ENCODE measurements at places on chromosomes 5 and 9.

DNA sequence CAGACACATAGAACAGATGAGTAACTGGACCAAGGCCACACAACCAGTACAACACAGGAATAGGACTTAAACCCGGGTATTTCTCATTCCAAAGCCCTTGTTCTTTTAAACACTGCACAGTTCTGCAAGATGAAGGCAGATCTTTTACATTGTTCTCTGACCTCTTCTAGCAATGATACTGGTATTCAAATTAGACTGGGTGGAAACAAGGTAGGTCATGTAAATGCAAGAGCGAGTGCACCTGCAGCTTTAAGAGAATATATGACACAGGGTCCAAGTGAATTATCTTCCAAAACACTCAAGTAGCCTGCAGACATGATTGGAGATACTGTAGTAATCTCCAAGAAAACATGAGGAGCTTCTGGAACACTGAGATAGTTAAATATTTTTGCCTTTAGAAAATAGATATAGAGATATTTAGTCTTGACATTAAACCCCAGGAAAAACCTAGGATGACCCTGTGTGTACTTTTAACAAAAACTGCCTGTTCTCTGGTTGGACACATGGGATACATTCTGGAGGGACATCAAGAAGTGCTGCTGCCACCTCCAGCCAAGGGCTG lies 130.6 kb upstream of the EPB41L4A start:
- DNase-seq: no peak
- no peak overlapping the region for H3K4me3 ChIP-seq
- no peaks in the 10 kb centered on the region for H3K36me3 ChIP-seq
- H3K4me1 ChIP-seq: no peaks in the 10 kb centered on the region

DNA sequence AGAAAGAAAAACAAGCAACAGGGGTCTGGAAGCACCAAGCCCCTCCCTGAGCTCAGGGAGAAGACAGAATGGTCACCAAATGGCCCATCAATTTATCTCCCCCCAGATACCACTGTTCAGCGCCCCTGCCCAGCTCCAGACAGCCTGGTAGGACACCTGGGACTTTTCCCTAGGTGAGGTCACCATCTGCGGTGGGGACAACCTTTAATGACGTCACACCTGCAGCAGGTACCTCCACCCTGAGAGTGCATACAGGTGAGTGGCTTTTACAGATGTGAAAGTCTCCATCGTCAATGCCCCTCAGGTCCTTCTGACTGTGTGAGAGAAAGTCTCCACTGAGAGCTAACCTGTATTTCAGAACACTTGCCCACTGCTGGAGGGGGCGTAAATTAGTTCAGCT lies 34.3 kb upstream of the LAMC3 start:
- no peaks in the 10 kb centered on the region for H3K4me1 ChIP-seq
- H3K27me3 ChIP-seq: no peaks in the 10 kb centered on the region
- H3K4me3 ChIP-seq: no peak overlapping the region
- no peak for DNase-seq
- H3K36me3 ChIP-seq: no peaks in the 10 kb centered on the region
- no peak overlapping the region for H3K27ac ChIP-seq

DNA sequence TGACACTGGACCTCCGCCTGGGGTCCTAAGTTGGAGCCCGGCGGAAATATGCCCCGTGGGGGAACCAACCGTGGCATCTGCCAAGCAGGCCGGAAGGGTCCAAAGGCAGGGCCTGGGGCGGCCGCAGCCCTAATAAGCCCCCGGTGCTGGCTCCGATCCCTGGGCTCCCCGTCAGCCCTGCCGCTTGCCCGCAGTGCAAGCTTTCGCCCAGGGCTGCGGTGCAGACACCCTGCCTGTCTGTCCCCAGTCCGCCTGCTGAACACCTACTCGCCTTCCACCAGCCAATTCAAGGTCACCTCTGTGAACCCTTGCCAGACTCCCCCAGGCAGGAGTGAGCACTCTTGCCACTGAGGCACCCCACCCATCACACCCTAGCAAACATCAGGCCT lies 502 bp upstream of the PTGR1 start:
- H3K27me3 ChIP-seq: peaks cover 10% of the 10 kb centered on the region
- DNase-seq: no peak
- no peaks in the 10 kb centered on the region for H3K36me3 ChIP-seq
- H3K4me3 ChIP-seq: peak overlapping the region; percentile 71
- peaks cover 16% of the 10 kb centered on the region for H3K4me1 ChIP-seq
- no peak overlapping the region for H3K27ac ChIP-seq

DNA sequence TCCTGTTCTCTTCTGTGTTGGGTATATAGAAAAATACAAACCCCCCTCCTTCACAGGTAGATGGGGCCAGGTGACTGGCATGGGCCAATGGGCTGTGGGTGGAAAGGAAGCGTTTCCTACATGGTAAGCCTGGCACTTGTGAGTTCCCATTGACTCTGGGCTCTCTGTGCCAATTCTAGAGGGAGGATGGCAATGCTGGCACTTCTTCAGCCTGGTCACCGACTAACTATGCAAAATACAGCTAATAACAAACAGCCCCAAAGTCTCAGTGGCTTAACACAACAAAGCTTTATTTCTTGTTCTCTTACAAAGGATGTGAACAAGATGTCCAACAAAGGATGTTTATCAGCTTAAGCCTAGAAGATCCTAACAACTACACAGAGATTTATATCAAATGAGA lies 258.1 kb downstream of the SYK start:
- H3K4me3 ChIP-seq: no peak overlapping the region
- H3K27me3 ChIP-seq: no peaks in the 10 kb centered on the region
- no peaks in the 10 kb centered on the region for H3K36me3 ChIP-seq
- DNase-seq: no peak
- no peaks in the 10 kb centered on the region for H3K4me1 ChIP-seq

- no peaks in the 10 kb centered on the region for H3K4me1 ChIP-seq
- H3K27me3 ChIP-seq: no peaks in the 10 kb centered on the region
- H3K4me3 ChIP-seq: no peak overlapping the region
- no peak overlapping the region for H3K27ac ChIP-seq
Observed at GRCh38 chr9:125511789-125512660, 195.0 kb downstream of the MAPKAP1 start.

GRCh38 chr5:178941361-178941760 lies 363 bp downstream of the ZNF454 start:
- no peaks in the 10 kb centered on the region for H3K36me3 ChIP-seq
- H3K4me3 ChIP-seq: no peak overlapping the region
- H3K27ac ChIP-seq: no peak overlapping the region
- peaks cover 9% of the 10 kb centered on the region for H3K27me3 ChIP-seq

DNA sequence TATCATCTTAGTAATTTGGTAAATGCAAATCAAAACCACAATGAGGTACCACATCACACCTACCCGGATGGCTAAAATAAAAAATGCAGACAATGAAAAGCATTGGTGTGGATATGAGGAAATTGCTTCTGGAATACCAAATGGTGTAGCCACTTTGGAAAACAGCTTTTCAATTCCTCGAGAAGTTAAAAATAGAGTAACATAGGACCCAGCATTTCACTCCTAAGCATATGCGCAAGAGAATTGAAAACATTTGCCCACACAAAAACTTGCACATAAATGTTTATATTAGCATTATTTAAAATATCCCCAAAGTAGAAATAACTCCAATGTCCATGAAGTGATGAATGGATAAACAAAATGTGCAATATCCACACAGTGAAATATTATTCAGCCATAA lies 608.7 kb downstream of the ISL1 start:
- no peak overlapping the region for H3K27ac ChIP-seq
- DNase-seq: no peak
- H3K36me3 ChIP-seq: no peaks in the 10 kb centered on the region

GRCh38 chr5:66080664-66081063 lies 63.4 kb upstream of the SREK1 start:
- peaks cover 15% of the 10 kb centered on the region for H3K36me3 ChIP-seq
- no peak overlapping the region for H3K4me3 ChIP-seq
- DNase-seq: no peak
- H3K27me3 ChIP-seq: no peaks in the 10 kb centered on the region
- no peak overlapping the region for H3K27ac ChIP-seq

DNA sequence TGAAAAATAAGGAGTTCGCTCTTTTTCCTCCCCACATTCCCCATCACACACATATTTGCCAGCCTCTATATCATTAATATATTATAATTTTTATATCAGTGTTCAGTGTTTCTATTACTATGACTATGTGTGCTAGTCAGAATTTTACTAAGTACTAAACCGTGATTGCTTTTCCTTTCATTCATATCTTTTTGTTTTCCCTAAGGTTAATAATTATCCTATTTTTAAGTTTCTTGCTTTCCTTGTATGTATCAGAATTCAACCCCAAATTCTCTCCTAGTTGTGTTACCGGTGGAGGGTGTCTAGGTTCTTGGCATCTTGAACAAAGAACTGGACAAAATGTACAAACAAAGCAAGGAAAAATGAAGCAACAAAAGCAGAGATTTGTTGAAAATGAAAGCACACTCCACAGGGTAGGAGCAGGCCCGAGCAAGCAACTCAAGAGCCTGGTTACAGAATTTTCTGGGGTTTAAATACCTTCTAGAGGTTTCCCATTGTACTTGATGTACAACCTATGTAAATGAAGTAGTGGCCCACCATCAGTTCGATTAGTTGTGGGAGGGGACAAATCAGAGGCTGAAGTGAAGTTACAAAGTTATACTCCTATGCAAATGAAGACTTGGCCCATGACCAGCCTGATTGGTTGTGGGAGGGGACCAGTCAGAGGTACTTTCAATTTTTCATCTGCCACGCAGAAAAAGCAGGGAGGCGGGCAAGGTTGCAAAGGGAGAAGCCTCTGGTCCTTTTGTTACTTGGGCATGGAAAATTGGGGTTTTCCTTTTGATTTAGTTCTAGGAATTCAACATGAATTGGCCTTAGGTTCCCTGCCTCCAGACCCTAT lies 43.8 kb downstream of the KIAA1191 start:
- peaks cover 20% of the 10 kb centered on the region for H3K36me3 ChIP-seq
- no peak for DNase-seq
- H3K4me1 ChIP-seq: no peaks in the 10 kb centered on the region
- H3K4me3 ChIP-seq: no peak overlapping the region

- peak overlapping the region; percentile 26 for H3K4me3 ChIP-seq
- H3K4me1 ChIP-seq: no peaks in the 10 kb centered on the region
- DNase-seq: no peak
- no peaks in the 10 kb centered on the region for H3K27me3 ChIP-seq
- no peak overlapping the region for H3K27ac ChIP-seq
Observed at GRCh38 chr9:124257070-124257843, 492 bp upstream of the NEK6 start.

DNA sequence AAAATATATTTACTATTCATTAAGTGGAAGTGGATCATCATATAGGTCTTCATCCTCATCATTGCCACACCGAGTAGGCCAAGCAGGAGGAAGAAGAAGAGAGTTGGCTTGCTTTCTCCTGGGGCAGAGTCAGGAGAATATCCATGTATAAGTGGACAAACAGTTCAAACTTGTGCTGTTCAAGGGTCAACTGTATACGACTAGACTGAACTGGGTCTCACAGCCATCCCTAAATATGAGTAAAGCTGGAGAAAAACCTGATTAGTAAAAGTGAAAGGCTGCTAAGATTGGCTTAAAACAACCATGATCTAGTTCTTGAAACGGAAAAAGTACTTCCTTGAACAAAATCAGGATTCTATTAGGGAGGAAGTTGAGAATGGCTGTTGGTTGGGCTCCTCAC lies 276.7 kb upstream of the ADRA1B start:
- no peak overlapping the region for H3K27ac ChIP-seq
- H3K4me3 ChIP-seq: no peak overlapping the region
- no peaks in the 10 kb centered on the region for H3K27me3 ChIP-seq
- no peaks in the 10 kb centered on the region for H3K36me3 ChIP-seq

GRCh38 chr5:10662661-10663488 lies 98.2 kb downstream of the DAP start:
- no peaks in the 10 kb centered on the region for H3K4me1 ChIP-seq
- H3K27ac ChIP-seq: no peak overlapping the region
- DNase-seq: no peak
- H3K4me3 ChIP-seq: no peak overlapping the region
- no peaks in the 10 kb centered on the region for H3K27me3 ChIP-seq

GRCh38 chr9:101585740-101586139 lies 9.0 kb downstream of the PPP3R2 start:
- no peaks in the 10 kb centered on the region for H3K4me1 ChIP-seq
- no peak for DNase-seq
- no peaks in the 10 kb centered on the region for H3K27me3 ChIP-seq
- no peak overlapping the region for H3K4me3 ChIP-seq
- H3K27ac ChIP-seq: no peak overlapping the region
- H3K36me3 ChIP-seq: no peaks in the 10 kb centered on the region

GRCh38 chr5:129110742-129111141 lies 16.2 kb downstream of the ISOC1 start:
- no peak overlapping the region for H3K4me3 ChIP-seq
- no peaks in the 10 kb centered on the region for H3K27me3 ChIP-seq
- H3K36me3 ChIP-seq: peaks cover 6% of the 10 kb centered on the region
- H3K27ac ChIP-seq: no peak overlapping the region
- no peaks in the 10 kb centered on the region for H3K4me1 ChIP-seq

- no peak overlapping the region for H3K4me3 ChIP-seq
- H3K27me3 ChIP-seq: no peaks in the 10 kb centered on the region
- no peak for DNase-seq
Observed at GRCh38 chr9:9791611-9792010, 821.2 kb downstream of the PTPRD start.

- no peak for DNase-seq
- no peaks in the 10 kb centered on the region for H3K4me1 ChIP-seq
- H3K27ac ChIP-seq: no peak overlapping the region
- peaks cover 17% of the 10 kb centered on the region for H3K27me3 ChIP-seq
Observed at GRCh38 chr9:23823986-23824829, 1.8 kb downstream of the ELAVL2 start.

DNA sequence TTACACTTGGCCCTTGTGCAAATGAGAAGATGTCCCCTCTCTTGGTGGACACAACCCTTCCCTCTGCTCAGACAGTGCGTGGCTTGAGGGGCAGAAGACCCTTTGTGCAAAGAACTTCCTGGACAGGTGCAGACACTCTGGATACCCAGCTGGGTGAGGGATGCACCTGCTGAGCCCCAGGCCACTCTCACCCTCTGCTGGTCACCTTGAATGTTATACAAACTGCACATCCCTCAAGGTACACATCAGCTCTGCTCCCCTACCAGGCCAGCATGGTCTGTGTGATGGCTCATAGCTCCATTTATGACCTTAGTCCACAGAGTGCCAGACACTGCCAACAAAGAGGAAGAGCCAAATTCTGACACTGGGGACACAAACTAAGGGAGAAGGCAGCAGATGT lies 3.1 kb upstream of the DIRAS2 start:
- H3K4me3 ChIP-seq: no peak overlapping the region
- H3K27ac ChIP-seq: no peak overlapping the region
- peaks cover 7% of the 10 kb centered on the region for H3K27me3 ChIP-seq
- H3K4me1 ChIP-seq: no peaks in the 10 kb centered on the region

- H3K4me3 ChIP-seq: no peak overlapping the region
- no peaks in the 10 kb centered on the region for H3K4me1 ChIP-seq
- H3K36me3 ChIP-seq: no peaks in the 10 kb centered on the region
- no peak overlapping the region for H3K27ac ChIP-seq
Observed at GRCh38 chr9:138072161-138072842, 194.7 kb downstream of the CACNA1B start.

DNA sequence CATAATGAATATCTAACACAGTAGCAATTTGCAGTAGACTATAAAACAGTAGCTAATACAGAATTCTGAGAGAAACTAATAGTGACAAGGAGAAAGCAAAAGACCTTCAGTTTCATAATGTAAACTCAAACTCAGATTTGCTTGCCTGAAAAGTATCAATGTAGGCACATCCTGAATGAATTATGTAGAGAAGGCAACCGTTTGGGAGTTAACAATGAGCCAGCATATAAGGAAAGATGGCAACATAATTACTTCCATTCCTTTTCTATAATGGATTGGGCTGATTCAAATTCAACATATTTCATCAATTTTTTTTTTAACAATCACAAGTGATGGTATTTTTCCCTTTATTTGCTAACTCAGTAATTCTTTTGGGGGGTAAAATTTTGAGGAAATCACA lies 261.6 kb downstream of the SEMA5A start:
- DNase-seq: no peak
- no peak overlapping the region for H3K27ac ChIP-seq
- H3K4me1 ChIP-seq: no peaks in the 10 kb centered on the region
- H3K27me3 ChIP-seq: no peaks in the 10 kb centered on the region
